ENCODE measurements at places on chromosomes 1 and 21.

DNA sequence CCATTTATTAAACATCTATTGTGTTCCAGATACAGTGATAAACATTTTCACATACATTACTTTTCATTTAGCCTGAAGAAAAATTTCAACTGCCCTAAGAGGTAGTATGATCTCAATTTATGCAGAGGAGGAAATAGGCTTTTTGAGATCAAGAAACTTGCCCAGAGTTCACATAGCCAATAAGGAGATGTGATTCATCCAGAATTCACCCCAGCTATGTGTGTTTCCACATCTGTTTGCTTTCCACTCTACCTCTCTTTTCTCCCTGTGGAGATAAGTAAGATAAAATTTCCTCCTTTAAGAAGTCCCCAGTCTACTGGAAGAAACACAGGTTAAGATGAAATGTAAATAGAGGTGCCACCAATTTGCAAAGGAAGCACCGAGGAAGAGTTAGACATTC, 199.7 kb upstream of the C8B start:
- DNase-seq, result no peak

DNA sequence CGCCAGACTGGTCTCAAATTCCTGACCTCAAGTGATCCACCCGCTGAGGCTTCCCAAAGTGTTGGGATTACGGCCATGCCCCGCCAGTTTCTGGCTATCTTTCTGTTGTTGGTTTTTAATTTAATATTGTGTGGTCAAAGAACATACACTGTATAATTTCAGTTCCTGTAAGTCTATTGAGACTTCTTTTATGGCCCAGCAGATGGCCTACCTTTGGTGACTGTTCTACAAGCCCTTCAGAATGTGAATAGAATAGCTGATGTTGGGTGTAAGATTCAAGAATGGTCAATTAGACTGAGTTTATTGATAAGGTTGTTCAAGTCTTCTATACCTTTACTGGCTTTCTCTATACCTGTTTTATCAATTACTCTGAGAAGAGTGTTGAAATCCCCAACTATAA, 10.7 kb downstream of the HES2 start:
- no peak for DNase-seq

DNA sequence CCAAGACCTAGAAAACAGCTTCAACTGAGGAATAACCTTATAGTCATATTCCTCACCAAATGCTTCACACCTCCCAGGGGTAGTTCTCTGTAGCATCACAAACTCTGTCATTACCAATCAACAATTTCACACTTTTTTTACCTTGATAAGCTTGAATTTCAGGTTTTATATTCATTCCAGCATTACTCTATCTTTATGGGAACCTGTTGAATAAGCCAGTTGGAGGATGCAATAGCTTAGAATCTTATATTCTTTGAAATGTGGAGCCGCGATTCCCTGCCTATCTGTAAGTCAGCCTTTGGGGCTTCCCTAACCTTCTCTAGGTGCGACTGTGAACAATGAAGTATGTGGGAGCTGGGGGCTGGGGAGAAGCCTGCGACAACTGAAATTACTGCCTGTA, 145.4 kb downstream of the GREM2 start:
- no peak for DNase-seq

DNA sequence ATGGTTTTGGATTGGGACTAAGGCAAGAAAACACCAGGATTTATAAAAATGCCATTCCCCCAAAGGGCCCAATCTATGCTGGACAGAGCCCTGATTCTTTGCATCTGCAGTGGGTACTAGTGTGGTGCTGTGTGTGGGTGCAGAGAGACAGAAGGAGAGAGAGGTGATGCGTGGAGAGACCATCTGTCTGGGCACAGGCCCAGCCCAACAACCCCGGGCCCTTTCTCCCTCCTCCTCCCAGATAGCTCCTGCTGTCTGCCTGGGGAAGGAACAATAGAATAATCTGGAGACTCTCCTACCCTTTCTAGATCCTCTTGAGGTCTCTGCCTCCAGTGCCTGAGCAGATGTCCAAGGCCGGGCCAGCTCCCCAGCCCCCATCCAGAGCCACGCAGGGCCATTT, 15.1 kb downstream of the KIAA1614 start:
- no peak for DNase-seq

GRCh38 chr1:182634306-182635072, 30.3 kb upstream of the RGS16 start:
- DNase-seq, result no peak

DNA sequence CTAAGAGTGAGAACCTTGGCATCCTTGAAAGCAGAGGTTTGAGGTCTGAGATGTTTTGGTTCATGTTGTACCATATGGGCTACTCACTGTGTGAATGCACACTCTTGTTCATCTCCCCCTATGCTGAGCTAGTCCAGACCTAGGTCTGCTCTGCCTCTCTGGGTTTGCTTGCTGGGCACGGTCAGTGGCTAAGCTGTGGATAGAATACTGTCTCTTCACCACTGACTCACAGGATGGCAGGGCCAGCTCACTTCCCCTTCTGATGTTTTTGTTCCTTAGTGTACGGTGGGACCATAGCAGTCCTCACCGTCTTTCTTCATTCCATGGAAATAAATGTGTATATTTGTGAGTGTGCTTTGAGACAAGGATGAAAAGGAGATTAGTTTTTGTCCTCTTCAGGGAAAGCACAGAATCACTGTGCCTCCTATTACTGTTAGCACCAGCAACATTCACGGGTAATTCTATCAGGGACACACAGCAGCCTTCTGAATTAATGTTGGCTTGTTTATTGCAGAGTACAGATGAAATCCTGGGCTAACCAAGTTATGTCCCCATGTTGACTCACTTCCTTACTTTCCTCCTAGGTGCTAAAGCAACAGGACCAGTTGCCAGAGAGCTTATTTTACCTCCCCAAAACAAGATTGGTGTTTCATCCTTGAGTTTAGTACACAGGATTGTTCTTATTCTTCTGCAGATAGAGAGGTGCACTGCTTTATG, 56.9 kb upstream of the IVNS1ABP start:
- DNase-seq, result no peak

DNA sequence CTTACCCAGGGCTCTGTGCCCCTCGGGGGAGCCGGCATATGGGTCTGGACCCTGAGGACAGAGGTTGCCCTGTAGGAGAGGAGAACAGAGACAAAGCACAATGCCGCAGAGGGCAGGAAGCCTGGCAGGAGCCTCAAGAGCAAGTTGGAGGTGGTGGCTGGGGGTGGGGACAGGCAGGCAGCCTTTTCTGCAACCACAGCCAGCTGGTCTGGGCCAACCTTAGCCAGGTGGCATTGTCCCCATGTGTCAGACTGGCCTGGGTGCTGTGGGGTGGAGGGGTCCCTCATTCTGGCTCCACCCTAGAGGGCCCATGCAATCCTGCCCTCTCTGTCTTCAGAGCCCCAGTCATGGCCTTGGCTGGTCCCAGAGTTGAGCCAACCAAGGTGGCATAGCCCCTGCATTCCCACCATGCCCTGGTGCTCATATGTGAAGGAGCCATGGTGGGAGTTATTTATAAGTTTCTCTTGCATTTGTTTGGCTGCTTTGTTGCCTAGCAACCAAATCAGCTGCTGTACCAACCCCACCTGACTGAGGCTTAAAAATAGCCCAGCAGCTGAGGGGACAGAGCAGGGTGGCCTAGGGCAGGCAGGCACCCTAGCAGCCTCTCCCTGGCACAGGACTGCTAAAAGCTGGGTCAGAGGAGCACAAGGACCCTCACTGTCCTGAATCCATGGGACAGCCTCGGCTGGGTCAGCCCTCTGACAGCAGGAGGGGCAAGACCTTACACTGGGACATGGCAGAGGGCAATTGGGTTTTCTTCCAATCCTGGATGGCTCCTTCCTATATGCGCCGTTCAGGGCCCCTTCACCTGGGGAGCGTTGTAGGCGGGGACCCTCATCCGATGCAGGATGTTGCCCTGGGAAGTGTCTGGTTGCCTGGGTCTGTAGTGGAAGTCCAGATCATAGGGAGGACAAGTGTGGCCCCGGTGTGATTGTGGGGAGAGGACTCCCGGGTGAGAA, 19.5 kb downstream of the MAP7D1 start:
- no peak for DNase-seq

GRCh38 chr1:225430301-225430700, 2.5 kb upstream of the LBR start:
- no peak for DNase-seq

GRCh38 chr1:116062201-116062600, 49.0 kb upstream of the MAB21L3 start:
- no peak for DNase-seq

GRCh38 chr1:9009438-9010370, 16.5 kb downstream of the SLC2A7 start:
- no peak for DNase-seq

DNA sequence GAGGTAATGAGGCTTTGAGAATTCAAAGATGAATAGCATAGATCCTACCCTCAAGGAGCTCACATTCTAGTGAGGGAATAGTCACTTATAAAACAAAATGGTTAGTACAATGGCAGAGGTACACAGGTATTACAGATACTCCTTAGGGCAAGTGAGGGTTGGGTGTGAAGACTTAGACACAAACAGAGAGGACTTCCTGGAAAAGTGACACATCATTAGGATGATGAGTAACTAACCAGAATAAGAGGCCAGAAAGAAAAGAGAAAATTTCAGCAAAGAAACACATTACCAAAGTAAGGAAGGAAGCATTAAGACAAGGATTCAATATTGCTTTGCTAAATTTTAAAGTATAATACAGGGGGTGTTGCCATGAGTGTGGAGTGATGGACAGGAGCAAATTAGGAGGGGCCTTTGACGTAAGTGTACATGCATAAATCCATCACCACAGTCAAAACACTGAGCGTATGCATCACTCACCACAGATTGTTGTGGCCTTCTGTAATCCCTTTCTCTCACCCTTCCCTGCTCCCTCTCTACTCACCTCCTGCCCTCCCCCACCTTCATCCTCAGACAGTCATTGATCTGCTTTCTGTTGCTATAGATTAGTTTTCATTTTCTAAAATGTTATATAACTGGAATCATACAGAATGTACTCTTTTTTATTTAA, 7.9 kb downstream of the CD53 start:
- DNase-seq, result no peak

DNA sequence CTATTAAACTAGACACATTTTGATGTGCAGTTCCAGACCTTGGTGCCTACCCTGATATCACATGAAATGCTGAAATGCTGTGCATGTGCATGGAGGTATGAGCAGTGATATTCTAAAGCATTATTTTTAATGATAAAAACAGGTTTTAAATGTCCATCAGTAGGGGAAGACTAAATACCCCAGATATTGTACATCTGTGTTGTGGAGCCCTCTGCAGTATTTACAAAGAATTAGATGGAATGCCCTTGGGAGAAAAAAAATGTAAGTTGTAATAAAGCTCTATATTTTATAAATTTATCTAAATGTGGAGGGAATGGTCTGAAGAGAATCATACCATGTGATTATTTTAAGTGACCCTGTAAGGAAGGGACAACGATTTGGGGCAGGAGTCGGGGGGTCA, 39.1 kb upstream of the IGSF5 start:
- no peak for DNase-seq

DNA sequence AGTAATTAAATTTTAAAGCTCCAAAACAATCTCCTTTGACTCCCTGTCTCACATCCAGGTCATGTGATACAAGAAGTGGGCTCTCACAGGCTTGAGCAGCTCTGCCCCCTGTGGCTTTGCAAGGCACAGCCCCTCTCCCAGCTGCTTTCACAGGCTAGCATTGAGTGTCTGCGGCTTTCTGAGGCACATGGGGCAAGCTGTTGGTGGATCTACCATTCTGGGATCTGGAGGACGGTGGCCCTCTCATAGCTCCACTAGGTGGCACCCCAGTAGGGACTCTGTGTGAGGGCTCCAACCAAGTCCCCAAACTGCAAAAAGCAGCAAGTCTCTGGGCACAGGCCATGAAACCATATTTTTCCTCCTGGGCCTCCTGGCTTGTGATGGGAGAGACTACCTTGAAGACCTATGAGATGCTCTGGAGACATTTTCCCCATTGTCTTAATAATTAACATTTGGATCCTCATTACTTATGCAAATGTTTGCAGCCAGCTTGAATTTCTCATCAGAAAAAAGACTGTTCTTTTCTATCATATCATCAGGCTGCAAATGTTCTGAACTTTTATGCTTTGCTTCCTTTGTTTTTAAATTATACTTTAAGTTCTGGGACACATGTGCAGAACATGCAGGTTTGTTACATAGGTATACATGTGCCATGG, 554.1 kb upstream of the OLFM3 start:
- no peak for DNase-seq

GRCh38 chr1:227729144-227729880, 5.8 kb downstream of the JMJD4 start:
- no peak for DNase-seq

DNA sequence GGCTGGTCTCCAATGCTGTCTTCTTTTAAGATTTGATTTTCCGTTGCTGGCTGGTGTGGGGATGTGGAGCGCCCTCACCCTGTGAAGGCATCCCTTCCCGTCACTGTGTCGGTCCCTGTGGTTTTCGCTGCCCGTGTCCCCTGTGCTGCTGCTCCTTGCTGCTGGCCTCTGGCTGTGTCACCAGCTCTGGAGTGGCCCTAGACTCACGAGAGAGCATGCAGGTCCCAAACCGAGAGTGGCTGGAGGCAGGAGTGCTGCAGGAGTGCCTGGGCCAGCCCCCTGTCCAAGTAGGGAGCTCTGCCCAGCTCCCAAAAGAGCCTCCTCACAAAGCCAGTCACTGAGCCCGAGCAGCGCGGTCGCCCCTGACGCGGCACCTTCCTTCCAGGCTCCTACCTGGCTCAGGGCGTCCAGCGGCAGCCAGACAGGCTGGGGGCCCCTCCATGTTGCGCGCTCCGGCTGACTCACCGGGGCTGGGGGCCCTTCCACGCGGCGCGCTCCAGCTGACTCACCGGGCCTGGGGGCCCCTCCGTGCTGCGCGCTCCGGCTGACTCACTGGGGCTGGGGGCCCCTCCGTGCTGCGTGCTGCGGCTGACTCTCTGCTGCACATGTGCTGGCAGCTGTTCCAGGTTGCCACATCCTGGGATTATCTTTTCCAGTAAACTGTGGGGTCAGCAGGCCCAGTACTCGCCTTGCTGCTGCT, 106.7 kb upstream of the COL6A1 start:
- DNase-seq, result no peak

- DNase-seq, result no peak
Measured at GRCh38 chr1:204891860-204892259, 21.2 kb downstream of the NFASC start.

DNA sequence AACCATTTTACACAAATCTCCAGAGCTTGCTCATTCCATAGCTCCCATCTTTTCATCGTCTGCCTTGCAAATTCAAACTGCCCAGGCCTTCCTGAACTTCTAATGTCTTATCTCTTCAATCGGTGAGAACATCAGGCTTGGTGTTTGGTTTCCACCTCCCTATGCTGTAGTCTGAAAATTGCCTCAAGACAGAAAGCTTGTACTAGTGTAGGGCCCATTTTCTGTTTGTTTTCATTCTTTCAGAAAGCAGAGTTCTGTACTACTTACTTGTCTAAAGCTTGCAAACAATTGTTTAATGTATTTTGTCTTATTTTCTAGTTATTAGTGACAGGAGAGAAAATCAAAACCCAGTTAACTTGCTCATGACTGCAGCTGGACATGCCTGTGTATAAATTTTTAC, 16.8 kb downstream of the HOOK1 start:
- no peak for DNase-seq

GRCh38 chr1:91901231-91901630, 15.3 kb upstream of the TGFBR3 start:
- DNase-seq, result no peak

- DNase-seq, result no peak
Measured at GRCh38 chr1:218665221-218665620, 320.1 kb downstream of the TGFB2 start.

- DNase-seq, result no peak
Measured at GRCh38 chr21:24894324-24894723, 713.0 kb downstream of the MRPL39 start.

- no peak for DNase-seq
Measured at GRCh38 chr1:229717786-229718576, 91.9 kb downstream of the URB2 start.

GRCh38 chr1:245212221-245212710, 57.5 kb downstream of the KIF26B start:
- no peak for DNase-seq

- DNase-seq, result no peak
Measured at GRCh38 chr1:228941666-228942065, 206.4 kb downstream of the RHOU start.

Measured in NCI-H1930 (cell line).